ENCODE measurements at places on chromosomes 5 and 9.

DNA sequence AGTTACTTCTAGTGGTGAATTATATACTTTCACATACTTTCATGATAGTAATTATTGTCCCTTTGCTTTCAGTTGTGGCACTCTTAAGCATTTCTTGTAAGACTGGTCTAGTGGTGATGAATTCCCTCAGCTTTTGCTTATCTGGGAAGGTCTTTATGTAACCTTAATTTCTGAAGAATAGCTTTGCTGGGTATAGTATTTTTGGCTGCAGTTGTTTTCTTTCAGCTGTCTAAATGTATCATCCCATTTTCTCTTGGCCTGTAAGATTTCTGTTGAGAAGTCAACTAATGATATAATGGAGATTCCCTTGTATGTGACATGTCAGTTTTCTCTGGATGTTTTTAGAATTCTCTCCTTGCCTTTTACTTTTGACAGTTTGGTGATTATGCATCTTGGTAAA is 41.0 kb downstream of the TMEM38B start:
- DNase-seq, result no peak

- DNase-seq, result no peak
Measured at GRCh38 chr5:4221048-4221447, 625.4 kb downstream of the IRX1 start.

- peak; percentile 37 for DNase-seq
Measured at GRCh38 chr5:94263068-94263467, 355.3 kb downstream of the KIAA0825 start.

- no peak for DNase-seq
Measured at GRCh38 chr9:137786511-137786920, 91.1 kb upstream of the CACNA1B start.

DNA sequence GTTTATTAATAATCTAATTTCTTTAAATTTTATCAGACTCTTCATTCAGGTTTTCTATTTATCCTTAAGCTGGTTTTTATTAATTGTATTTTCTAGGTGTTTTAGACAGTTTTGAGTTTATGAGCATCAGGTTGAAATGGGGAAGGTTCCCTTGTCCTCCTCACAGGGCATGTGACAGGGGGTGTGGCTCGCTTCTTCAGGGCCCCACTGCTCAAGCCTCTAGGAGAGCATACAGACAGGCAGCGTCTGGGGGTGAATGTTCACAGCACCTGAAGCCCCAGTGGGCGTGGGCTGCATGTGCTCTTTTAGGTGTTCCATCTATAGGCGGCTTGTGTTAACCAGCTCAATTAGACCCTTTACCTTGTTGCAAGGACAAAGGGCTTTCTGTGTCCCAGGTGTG is 78.2 kb upstream of the RUFY1 start:
- DNase-seq, result no peak

GRCh38 chr9:121242959-121243346 is 25.0 kb upstream of the GSN start:
- DNase-seq, result no peak

DNA sequence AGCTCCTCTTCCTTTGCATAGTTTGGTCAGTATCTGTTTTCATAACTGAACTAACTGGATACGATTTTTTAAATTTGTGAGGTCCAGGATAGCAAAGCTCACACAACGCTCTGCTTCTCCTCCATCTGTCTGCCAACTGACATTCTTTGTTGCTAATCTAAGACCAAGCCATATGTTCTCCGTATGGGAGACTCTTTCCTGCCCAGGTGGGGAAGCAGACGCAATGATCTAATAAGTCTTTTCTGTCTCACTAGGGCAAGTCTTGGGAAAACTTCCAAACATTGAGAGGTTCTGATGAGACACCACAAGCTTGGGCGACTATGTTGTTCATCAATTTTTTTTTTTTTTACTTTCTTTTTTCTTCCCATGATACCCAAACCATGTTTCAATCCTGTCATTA is 558.5 kb downstream of the EFNA5 start:
- no peak for DNase-seq

DNA sequence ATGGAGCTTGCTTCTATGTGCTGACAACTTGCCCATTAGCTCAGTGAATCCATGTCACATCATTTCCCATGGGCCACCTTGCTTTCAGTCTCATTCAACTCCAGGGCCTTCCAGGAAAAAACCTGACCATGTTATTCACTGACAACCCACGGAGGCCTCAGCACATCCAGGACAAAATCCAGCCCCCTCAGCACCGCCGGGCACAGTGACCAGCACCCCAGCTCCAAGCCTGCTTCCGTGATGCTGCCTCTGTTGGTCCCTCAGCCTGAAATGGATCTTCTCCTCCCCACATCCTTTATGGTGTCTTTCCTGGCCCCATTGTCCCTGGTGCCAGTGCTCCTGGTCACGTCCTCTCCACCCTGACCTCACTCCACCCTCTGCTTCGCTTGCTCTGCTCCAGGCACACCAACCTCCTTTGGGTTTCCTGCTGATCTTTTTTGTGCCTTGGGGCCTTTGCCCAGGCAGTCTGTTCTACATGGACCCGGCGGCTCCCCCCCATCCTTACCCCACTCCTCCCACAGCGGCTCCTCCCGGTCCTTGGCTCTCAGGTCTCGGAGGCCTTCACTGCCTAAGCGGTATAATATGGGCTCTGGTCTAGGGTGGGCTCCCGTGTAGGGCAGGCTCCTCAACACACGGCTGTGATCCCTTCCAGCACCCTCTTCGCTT is 25.0 kb downstream of the ANKS6 start:
- DNase-seq, result no peak

GRCh38 chr5:177098470-177099141 is 11.9 kb downstream of the FGFR4 start:
- no peak for DNase-seq

- DNase-seq, result no peak
Measured at GRCh38 chr5:39712316-39713249, 287.8 kb upstream of the DAB2 start.

- no peak for DNase-seq
Measured at GRCh38 chr5:10866913-10867312, 105.9 kb upstream of the DAP start.

- no peak for DNase-seq
Measured at GRCh38 chr9:4654084-4654483, 8.0 kb upstream of the PLPP6 start.

DNA sequence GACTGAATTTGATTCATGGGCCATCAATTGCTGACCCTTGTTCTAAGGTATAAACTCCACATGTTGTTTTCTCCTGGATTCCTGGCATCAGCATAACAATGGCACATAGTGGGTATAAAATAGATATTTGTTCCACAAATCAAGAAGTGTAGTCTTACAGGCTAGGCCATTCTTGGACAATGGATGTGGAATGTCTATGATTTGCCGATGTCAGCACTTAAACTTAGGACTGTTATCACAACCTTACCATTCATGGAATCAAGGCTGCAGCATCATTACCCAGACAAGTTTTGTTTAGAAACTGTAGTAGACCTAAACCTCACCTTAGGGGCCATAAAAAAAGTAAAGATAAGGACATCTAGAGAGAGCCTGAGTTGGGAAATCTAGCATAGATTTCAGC is 680.0 kb downstream of the BRINP1 start:
- DNase-seq, result no peak

GRCh38 chr5:160318409-160318808 is 6.0 kb upstream of the CCNJL start:
- no peak for DNase-seq

- DNase-seq, result no peak
Measured at GRCh38 chr5:54312499-54312898, 2.1 kb upstream of the ARL15 start.

DNA sequence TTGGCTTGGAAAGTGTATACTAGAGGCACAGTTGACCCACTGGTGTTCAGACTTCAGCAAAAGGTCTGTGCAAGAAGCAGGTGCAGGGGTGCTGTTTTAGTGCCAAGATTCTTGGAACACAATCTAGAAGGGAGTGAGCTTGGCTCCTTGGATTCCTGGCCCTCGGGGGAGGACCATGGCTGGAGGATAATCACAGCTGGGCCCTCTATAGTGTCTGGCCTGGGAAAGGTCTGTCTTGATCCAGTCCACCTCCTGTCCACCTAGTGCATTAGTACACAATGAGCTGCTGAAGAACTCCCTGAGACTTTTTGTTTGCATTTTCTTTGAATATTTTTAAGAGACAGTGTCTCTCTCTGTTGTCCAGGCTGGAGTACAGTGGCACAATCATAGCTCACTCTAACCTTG is 50.4 kb upstream of the PLPP1 start:
- DNase-seq, result no peak

Data from activated CD4-positive, alpha-beta T cell treated with anti-CD3 and anti-CD28 coated beads, Interleukin-2, amount 50 U/mL, for 16 hours (primary cell).